ENCODE measurements at places on chromosomes 3 and 15.

DNA sequence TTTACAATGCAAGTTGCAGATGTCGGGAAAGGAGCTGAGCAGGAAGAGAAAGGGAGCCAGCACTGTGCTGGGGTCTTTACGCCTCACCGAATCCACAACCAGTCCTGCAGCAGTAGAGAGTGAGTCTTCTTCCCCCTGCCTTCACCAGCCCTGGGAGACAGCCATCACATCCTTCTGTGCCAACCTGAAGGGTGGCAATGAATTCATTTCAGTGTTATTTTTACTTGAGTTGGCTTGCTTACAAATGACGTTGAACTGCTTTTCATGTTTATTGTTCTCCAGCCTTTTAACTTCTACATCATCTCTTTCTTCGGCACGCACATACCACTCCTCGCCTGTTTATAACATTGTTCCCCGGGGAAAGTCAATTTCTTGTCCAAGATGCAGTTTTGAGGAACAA, 77.1 kb downstream of the TRIM42 start:
- DNase-seq, result no peak

DNA sequence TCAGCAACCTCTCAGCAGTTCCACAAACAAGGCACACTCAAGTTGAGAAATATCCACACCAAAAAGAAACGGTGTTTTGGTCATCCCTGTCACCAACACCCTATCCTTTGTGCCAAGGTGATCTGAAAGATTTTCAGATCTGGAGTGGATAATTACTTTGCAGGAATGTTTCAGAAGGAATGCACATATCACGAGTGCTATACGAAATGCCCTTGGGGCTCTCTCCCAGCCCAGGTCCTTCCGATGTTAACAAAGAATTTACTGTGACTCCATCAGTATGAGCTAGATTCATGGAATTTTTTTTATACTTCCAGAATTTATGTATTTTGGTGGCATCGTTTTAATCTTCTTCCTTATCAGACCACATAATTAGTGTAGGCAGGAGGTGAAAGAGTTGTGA, 105.0 kb downstream of the GRM7 start:
- DNase-seq, result no peak

GRCh38 chr3:99607151-99607550, 31.2 kb upstream of the COL8A1 start:
- no peak for DNase-seq

DNA sequence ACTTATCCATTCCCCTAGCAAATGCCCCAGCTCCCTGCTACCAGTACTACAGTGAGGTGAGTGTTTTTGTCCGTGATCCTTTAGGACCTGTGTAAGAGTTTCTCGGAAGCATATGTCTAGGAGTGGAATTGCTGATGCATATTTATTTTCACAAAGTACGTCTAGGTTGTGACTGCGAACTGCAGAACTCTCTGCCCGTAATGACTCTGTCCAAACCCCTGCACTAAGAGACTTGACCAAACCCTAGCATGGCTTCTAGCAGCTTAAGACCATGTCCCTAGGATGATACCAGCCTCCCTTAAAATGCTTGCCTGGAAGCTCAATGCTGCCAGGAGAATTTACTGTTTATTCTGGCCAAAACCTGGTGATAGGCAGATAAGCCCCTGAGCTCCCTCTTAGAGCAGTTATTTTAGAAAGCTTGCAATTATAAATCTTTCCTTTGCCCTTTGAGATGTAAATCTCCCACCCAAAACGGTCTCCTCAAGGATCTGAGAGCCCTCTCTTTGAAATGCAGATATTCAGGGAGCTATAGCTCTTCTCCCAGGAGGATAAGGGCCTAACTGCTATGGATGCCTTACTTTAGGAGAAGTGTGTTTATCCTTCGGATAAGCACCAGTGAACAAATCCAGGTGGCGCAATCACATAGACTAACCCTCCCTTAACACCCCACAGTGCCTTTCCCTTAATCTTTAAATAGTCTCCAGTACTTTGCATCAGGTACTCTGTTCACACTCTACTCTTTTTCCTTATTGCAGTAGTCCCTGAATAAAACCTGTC, 14.7 kb upstream of the CA12 start:
- no peak for DNase-seq

GRCh38 chr15:100115066-100115710, 226.6 kb downstream of the ADAMTS17 start:
- no peak for DNase-seq

GRCh38 chr15:93631958-93632618, 543.1 kb upstream of the RGMA start:
- DNase-seq, result no peak

GRCh38 chr3:44342176-44342790, 3.7 kb downstream of the TCAIM start:
- no peak for DNase-seq

DNA sequence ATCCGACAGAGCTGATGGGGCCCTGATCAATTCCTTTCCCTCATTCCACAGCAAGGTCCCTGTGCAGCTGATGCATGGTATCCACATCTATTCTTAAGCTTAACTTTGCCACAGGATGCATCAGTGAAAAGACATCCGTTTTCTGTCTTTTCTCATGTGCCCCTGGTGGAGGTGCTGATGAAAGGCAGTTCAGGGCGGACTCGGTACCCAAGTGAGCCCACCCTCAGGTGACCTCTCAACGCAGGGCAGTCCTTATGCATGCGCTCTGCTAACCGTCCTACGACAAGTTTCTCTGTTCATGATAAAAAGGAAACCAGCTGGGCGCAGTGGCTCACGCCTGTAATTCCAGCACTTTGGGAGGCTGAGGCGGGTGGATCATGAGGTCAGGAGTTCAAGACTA, 251.4 kb downstream of the ADAMTS17 start:
- no peak for DNase-seq

- DNase-seq, result no peak
Measured at GRCh38 chr15:84829428-84829827, 12.3 kb downstream of the ALPK3 start.

- peak; percentile 46 for DNase-seq
Measured at GRCh38 chr15:68725736-68726135, 95.0 kb downstream of the ANP32A start.

GRCh38 chr3:125394406-125394805, 19.3 kb upstream of the ZNF148 start:
- DNase-seq, result no peak

GRCh38 chr15:31111091-31111647, 9.6 kb upstream of the TRPM1 start:
- no peak for DNase-seq

DNA sequence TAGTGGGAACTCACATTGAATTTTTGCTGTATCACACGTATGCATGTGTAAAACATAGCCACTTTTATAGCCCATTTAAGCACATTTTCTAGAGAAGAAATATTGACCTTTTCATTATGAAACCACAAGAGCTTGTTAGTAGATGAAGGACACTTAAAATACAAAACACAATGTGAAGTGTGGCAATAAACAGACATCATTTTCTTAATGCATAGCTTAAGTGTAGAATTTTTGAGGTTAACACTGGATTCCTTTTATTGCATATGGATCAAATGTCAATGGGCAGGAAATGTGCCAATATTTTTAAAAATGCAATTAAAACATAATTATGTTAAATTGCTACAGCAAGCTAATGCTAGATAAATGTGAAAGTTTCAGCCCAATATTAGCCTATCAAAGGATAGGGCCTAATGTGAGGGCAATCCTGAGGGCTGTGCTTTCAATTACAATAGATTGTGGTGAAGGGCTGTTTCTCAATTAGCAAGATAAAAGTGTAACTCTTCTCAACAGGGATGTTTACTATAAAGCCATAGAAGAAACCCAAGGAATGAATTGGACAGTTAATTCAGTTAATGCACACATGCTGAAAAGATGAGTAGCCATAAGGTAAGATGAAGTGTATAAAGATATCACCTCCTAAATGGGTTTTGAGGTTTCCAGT, 489.0 kb upstream of the CDIN1 start:
- DNase-seq, result no peak

DNA sequence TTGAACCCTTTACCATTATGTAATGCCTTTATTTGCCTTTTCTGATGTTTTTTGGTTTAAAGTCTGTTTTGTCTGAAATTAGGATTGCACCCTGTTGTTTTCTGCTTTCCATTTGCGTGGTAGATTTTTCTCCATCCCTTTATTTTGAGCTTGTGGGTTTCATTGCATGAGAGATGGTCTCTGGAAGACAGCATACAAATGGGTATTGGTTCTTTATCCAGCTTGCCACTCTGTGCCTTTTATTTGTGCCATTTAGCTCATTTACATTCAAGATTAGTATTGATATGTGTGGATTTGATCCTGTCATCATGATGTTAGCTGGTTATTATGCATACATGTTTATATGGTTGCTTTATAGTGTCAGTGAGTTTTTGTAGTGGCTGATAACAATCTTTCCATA, 318.7 kb upstream of the PPP2R3A start:
- DNase-seq, result no peak

GRCh38 chr3:122383771-122384697, at the start of gene FAM162A:
TSS of gene FAM162A (plus strand) at chr3:122384182. CDS start at chr3:122384266, 84 bp downstream.
- DNase-seq, result peak; percentile 95

GRCh38 chr3:32685543-32686185, 676 bp downstream of the CNOT10 start:
- no peak for DNase-seq

GRCh38 chr15:40941068-40941527, 12.0 kb downstream of the DLL4 start:
- DNase-seq, result no peak

GRCh38 chr15:99305761-99306505, 54.7 kb downstream of the LRRC28 start:
- DNase-seq, result no peak

GRCh38 chr15:78507831-78508160, 419 bp downstream of the HYKK start:
- DNase-seq, result no peak

GRCh38 chr15:72195101-72195511, 2.5 kb downstream of the GRAMD2A start:
- peak; percentile 82 for DNase-seq

GRCh38 chr15:83077491-83078230, 10.6 kb upstream of the BTBD1 start:
- no peak for DNase-seq

- DNase-seq, result no peak
Measured at GRCh38 chr3:38459499-38460048, 5.9 kb downstream of the ACVR2B start.

DNA sequence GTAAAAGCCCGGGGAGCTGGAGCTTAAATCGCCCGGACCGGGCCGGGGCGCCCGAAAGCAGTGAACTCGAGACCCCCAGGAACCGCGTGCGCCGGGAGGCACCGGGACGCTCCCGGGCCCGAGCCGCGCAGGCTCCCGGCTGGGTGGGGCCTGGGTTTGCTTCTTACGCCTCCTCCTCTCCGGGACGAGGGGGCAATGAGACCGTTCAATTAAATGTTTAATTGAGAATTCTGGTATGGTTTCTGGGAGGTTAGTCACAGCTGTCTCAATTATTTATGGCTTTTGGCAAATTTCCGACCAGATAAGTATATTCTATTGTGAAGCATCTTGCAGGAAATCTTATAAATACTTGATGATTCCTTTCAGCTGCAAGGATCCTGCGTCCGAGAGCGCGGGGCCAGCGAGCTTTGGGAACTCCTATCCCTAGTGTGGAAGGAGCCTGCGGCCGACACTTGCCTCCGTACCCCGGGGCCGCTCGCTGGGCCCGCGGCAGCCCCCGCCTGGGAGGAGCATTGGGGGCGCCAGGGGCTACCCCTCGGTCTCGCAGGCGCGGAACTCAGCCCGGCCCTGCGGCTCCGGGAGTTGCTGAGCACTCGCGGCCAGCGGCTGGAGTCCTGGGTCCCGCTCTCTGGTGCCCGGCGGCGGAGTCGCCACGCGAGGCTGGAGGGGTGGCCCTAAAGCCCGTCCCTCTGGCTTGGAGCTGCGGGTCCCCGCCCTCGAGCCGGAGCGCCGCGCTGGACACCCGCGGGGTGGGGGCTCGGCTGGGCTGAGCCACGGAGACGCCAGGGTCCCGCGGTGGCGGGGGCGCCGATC, 10.3 kb downstream of the ISL2 start:
- no peak for DNase-seq

- DNase-seq, result no peak
Measured at GRCh38 chr3:16390581-16390980, 122.9 kb downstream of the RFTN1 start.

DNA sequence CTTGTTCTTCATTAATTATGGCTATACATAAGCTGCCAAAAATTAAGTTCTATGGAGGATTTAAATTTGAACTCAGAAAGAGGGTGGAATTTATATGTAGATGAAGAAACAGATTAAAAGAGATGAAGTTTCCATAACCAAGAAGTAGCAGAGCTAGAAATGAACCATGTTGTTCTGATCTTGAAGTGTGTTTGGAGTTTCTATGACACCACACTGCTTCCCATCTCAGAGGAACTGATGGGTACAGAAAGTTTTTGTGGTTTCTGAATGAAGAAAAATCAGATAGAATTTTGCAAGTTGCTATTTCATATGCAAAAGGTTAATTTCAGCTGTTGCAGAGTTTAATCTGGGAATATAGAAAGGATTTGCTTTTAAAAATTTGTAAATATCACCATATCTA, 710.3 kb downstream of the PDCD6IP start:
- DNase-seq, result no peak

- DNase-seq, result no peak
Measured at GRCh38 chr3:3281024-3281423, 101.5 kb upstream of the CRBN start.

DNA sequence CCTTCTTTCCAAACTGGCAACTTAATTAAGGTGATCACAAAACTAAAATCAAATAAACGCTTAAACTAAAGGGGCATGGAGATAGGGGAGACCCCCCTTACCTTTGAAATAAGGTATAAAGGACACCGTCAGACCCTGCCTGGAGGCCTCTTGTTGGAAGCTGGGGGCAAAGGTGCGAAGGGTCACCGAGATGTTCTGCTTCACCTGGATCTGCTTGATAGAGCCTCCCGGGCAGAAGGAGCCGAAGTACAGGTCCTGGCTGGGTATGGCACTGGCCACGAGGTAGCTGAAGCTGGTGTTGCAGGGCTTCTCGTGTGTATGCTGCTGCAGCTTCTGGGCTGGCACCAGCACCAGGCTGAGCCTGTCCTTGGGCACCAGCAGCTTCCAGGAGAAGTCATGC, 53.0 kb downstream of the CDCP1 start:
- DNase-seq, result no peak

DNA sequence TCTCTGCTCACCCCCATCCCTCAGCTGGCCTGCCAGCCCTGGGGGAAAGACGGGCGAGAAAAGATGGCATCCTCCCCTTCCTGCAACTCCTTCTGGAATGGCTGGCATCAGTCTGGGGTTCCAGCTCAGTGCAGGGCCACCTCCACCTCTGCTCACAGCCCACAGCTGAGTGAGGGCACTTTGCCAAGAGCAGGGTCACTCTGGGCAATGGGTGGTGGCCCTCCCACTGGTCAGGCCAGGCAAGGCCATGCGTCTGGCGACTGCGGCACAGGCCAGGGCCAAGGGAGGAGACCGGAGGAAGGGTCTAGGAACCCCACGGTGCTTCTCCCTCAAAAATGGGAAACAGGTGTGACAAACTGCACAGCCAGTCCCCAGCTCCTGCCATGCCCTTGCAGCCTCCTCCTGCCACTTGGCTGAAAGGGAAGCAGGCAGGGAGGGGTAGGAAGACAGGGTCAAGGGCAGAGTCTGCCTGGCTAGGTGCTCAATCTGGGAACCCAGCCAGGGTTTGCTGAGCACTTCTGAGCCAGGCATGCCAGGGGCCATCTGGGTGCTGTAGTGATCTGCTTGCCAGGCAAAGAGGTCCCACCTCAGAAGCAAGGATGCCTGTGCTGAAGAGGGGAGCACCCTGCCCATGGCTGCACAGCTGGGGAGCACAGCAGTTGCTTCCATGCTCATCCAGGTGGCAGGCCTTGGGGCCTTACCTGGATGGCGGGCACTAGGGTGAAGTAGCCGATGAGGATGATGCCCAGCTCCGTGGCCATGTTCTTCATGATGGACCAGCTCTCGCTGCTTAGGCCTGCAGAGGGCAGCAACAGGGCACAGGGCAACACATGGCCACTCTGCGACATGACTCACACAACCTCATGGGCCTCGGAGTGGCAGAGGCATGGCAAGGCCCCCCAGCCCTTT, 41.2 kb downstream of the PTPN23 start:
- DNase-seq, result no peak
